Cardiac fibroblast (primary cell): ENCODE measurements at places on chromosomes 4 and X.
A peak's percentile ranks its signal among the peaks of the same experiment; 100 is the strongest.

GRCh38 chr4:127421437-127421836 is 211.3 kb upstream of the INTU start:
- DNase-seq: no peak

DNA sequence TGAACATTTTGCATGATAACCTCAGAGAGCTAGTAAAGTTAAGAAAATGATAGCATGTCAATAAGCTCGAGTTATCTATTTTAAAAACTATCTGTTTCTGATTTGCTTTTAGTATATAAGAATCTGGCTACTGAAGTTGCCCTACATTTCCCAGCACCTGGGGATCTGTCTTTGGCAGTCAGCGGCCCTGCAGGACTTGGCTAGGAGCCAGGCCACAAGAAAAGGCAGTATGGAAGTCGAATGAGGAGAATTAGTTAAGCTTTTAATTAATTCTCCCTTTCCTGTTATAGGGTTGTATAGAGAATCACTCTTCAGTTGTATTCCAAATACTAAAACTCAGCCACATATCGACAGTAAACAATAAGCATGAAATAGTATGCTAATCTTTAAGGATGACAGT is 22.7 kb downstream of the POU4F2 start:
- no peak for DNase-seq

DNA sequence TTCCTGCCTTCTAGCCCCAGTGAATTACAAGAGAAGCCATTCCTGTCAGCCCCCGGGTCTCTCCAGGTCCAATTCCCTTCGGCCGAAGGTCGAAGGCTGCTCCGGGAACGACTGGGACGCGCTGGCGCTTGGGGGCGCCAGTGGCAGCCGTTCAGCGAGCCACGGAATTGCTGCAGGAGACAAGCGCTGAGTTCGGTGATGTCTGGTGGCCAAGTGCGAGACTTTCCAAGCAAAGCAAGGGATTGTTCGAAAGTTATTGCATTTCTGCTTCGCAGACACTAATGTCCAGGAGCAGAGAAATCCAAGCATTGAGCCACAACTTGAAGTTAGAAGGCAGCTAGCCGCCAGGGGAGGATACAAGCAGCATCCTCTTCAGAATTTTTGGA is 1.1 kb upstream of the DKK2 start:
- peak; percentile 25 for DNase-seq

GRCh38 chr4:98692411-98692810 is 34.0 kb upstream of the TSPAN5 start:
- DNase-seq: no peak

- DNase-seq: peak; percentile 47
These were observed 1.2 kb downstream of the WDR44 start for GRCh38 chrX:118347131-118347530.

DNA sequence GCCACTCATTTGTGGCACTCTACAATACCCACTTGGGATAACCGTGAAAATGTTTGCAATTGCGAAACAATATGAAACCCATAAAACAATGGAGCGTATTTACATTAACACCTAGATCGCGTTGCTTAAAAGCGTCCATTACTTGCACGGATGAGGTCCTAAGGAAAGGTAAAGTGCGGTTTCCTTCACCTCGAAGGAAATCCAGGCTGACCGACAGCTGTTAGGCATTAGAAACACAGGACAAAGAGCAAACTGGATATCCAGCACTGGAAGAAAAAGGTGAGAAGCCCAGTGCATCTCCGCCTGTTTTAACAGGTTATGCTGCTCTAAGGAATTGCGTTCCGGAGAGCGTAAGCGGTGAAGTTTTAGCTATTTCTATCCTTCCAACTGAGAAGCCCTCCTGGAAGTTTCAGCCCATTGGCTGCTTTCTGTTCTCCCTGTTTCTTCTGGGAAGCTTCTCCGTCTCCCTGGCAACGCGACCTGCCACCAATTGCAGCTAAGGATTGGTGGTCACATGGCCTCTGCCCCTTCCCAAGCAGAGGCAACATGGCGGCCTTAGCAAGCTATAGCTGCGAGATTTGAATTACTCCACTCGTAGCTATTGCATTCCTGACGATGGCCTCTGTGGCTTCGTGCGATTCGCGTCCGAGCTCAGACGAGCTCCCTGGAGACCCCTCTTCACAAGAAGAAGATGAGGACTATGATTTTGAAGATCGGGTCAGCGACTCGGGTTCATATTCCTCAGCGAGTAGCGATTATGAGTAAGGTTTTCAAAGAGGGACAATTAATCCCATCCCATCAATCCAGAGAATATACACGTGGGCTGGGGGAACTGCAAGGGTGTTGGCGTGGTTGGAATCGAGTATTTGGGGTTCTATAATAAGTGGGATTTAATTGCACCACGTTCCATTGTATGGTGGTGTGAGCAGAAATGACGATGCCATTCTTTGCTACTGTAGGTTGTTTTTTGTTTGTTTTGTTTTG is at the start of gene INTU:
Gene INTU, plus strand, starts transcription at position 538 of the 984 bp plus-strand sequence. Its CDS starts 78 bp downstream, at position 616.
- DNase-seq: peak; percentile 97

DNA sequence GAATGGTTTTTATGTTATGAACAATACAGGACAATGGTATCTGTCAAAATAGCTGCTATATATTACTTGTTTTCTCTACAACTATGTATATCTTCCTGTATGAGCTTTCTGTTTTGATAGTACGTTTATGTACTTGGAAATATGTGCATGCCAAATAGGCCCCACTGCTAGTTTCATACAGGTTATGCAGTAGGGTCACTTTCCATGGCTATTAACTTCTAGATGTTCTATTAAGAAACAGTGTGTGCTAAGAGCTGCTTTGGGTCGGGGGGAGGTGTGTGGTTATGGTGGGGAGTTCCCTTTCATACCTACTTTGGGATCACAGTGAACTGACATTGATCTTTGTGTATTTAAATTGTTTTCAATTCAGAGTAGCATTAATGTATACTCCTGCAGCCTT is 30.9 kb downstream of the RBPJ start:
- DNase-seq: no peak

GRCh38 chr4:89254847-89255246 is 52.8 kb downstream of the GPRIN3 start:
- peak; percentile 37 for DNase-seq

DNA sequence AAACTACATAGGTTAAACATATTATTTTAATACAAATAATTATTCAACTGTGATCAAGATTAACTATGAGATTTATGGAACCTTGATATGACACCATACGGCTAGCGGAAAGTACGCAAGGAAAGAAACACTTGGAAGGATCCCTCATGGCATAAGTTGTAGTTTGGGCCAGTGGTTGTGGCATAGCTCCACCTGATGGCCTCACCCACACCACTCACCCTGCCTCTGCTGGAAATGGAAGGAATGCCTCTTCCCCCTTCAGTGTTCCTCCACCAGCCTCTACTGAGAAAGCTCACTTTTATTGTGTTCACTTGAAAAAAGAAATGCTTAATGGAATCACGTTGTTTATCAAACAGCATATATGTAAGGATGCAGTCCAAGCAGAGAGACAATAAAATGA is 86.4 kb downstream of the BMP15 start:
- DNase-seq: no peak

- DNase-seq: no peak
These were observed 25.4 kb upstream of the TNIP3 start for GRCh38 chr4:121189326-121190215.

GRCh38 chrX:72141372-72142004 is 9.8 kb upstream of the RTL5 start:
- no peak for DNase-seq

DNA sequence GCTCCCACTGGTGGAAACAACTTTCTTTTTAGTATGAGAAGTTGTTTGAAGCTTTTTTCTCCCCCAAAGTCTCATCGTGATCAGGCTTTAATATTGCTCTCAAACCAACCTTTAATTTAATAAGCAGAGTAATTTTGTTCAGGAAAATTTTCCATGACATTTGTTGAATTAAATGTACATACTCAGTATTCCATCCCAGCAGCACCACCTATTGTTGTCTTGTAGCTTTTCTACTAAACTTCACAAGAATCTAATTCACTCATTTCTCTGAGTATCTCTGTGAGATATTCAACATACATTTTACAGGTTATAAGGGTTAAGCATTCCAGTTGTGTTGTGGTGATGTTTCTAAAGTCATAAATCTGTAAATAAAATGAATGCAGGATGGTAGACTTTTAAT is 218.3 kb upstream of the HAND2 start:
- DNase-seq: peak; percentile 59

DNA sequence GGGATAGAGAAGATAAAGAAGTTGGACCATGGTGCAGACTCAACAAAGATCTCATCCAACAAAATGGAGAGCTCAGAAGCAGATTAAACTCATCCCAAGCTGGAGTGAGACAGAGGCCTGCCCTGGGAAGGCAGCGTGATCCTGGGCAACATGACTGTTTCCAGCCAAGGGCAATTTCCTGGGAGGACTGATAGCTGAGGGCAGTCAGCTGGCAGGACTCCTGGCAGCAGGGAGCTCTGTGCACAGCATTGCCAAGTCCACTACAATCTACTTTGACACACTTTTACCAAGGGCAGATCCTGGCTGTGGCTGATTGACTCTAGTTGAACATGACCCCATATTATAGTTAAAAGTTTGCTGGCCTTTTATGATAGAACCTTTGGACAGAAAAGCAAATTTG is 357.3 kb upstream of the RASGEF1B start:
- DNase-seq: no peak

DNA sequence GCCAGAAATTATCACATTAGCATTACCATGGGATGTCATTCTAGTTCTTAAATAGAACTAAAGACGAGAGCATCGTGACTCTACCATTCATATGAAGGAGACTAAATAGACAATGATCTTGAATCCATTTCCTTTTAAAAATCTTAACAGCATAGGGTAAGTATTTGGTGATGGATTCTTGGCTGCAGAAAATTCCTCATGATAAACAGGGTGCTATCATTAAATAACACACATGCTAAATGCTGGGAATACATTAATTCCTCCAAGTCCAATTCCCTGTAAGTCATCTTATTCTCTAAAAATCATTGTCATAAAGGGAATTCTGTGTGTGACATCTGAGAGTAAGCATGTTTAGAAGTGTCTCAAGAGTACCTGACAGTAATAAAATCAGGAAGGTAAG is 470.4 kb upstream of the MAGEB2 start:
- no peak for DNase-seq

GRCh38 chr4:86130160-86130933 is 229.5 kb downstream of the MAPK10 start:
- DNase-seq: no peak

DNA sequence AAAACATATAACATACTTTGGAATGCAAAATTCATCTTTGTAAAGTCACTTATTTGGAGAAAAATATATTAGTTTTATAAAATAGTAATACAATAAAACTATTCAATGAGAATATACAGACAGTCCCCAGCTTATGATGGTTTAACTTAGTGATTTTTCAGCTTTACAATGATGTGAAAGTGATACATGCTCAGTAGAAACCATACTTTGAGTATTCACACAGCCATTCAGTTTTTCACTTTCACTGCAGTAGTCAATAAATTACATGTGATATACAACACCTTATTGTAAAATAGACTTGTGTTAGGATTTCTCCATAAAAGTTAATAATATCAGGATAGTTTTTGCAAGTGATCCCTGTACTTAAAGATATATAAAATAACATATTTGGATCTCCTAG is 436.0 kb downstream of the CENPC start:
- no peak for DNase-seq

- no peak for DNase-seq
These were observed 64.2 kb downstream of the DCUN1D4 start for GRCh38 chr4:51907006-51907669.

DNA sequence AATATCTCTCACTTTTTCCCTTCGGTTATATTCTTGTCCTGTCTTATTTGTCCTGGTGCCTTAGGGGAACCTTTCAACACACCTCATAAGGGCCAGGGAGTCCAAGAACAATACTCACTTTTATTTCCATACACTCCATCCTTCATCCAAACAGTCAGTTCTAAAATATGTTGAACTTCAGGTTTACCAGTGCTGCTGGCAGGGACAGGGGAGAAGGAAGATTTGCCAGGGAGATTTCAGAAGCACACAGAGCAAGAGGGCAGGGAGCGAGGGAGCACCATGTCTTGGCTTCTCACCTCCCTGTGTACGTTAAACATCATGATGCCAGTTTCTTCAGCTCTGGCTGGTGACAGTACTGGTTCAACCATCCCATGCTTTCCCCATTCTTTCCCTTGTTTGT is 631.1 kb upstream of the FAT1 start:
- no peak for DNase-seq
